H9 (cell line): ENCODE measurements at places on chromosomes 7 and 10. TPM values are rescaled to one million over a fixed set of nuclear protein-coding genes. Genes with fewer than 3 reads are reported as not detected.

- peak; percentile 36 for DNase-seq
These were observed 23.9 kb upstream of the MPP7 start for GRCh38 chr10:28326516-28327490.

Gene CUBN
- 0.26 and 0.37 TPM in 2 replicates for total RNA-seq

Gene TAC1
- total RNA-seq: 0.31 and 0.77 TPM in 2 replicates

GRCh38 chr7:145732521-145732920 is 384.1 kb upstream of the CNTNAP2 start:
- no peak for DNase-seq

- DNase-seq: no peak
These were observed 48.6 kb downstream of the NCAPG2 start for GRCh38 chr7:158655931-158656441.

DNA sequence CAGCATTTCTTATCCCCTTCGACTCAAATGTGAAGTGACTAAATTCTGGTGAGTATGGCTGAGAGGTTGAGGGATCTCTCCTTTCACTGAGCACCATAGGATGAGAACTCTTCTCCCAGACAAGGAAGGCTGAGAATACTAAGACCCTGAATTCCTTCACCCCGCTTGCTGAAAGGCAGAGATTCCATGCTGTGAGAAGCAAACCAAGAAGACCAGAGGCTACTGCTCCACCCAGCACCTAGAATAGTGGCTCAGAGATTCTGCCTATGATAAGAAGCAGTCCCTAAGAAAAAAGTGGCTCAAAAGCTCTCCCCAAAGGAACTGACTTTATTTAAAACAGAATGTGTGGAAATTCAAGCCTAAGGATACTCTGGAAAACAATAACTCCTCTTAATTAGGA is 26.7 kb upstream of the WNT2 start:
- DNase-seq: no peak

GRCh38 chr10:110052916-110053315 is 45.1 kb downstream of the ADD3 start:
- DNase-seq: no peak

GRCh38 chr7:102287981-102288278 is 1.3 kb downstream of the SH2B2 start:
- no peak for DNase-seq
